Stimulated activated CD4-positive, alpha-beta T cell treated with anti-CD3 and anti-CD28 coated beads, TNF-alpha, amount 100 ng/mL, for 1 hour (primary cell): ENCODE measurements at places on chromosomes 3 and 15.

DNA sequence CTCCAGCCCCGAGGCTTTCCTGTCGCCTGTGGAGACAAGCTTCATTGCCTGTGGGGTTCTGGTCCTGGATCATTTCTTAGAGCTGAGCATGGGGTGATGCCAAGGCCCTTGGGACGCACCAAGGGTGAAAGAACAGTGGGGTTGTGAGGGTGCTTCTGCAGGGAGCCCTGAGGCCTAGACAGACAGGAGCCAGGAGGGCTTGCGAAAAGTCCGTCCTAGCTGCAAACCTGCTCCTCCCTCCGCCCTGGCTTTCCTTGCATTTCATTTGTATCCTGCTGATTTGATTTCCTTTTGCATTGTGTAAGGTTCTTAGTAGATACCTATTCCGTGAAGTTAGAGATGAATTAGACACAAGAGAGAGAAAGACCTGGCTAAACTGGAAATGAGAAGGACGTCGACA lies 286.9 kb upstream of the C2CD4B start:
- DNase-seq, result no peak

DNA sequence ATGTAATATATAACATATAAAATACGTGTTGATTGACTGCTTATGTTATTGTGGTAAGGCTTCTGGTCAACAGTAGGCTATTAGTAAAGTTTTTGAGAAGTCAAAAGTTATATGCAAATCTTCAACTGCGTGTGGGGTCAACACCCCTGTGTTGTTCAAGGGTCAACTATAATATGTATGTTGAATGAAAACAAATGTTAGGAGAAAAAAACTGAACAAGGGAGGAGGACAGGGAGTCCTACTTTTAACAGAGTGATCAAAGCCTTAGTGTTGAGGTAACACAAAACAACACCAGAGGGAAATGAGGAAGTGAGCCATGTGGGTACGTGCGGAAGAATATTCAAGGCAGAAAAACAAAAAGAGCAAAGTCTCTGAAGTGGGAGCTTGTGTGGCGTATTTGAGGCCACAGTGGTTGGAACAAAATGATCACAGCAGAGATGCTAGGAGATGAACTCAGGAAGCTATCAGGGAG lies 62.5 kb downstream of the SFMBT1 start:
- DNase-seq, result peak; percentile 17

- no peak for DNase-seq
Observed at GRCh38 chr15:60701261-60702019, 222.5 kb upstream of the ICE2 start.

DNA sequence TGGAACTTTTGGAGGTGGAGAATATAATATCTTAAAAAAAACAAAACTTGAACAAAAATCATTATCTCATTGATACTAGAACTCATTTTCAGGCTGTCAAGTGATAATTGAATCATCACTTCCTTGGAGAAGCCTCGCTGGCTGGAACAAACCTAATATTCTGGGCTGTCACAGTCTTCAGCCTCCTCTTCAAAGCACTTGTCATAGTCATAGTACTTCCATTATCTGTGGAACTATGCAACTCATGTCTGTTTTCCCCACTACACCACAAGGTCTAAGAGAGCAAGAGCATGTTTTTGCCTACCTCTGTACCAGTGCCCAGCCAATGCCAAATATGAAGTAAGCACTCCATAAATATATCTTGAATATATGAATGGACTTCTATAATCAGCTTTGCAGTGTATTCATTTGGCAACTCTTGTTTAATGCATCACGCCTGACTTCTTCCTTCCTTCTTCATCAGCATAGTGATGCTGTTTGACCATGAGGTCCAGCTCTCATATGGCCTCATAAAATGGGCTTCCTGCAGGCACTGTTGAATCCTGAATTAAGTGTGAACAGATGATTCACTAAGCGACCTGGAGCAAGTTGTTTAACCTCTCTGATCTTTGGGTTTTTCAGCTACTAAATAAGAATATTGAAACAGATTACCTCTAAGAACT lies 86.6 kb upstream of the SNRK start:
- DNase-seq, result no peak

DNA sequence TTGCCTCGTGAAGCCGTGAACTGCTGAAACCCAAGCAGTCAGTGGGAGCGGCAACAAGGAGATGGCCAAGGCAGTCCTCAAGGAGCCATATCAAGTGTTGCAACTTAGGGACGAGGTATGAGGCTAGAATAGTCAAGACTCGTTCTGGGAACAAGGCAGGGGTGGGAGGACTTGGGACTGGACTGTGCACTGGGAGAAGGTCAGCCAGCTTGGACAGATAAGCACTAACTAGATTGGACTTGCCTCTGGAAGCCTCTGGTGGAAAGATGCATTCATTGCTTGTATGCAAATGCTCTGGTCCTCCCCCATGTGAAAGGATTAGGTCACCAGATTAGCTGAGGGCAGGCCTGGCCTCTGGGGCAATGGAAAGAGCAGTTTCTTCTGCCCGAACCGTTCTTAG lies 123.3 kb upstream of the CTNNB1 start:
- no peak for DNase-seq

GRCh38 chr3:97817965-97818364 lies 3.8 kb upstream of the CRYBG3 start:
- DNase-seq, result no peak

- no peak for DNase-seq
Observed at GRCh38 chr3:118244761-118245160, 789.9 kb downstream of the IGSF11 start.

DNA sequence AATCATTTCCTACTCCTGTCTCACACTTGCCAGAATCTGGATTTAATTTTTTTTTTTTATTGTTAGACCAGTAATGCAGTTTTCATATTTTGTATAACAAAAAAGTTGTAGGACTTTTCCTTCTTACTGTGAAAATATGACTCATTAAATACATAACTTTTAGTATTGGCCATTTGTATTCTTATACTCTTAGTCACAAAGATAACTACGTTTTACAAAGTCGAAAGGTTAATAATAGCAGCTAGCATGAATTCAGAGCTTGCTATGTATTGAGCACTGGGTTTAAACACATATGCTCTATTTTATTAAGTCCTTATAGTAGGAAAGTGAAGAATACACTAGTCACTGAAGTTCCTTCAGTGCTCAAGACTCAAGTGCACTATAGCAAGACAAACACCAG lies 43.1 kb downstream of the LRRN1 start:
- DNase-seq, result no peak

GRCh38 chr3:15633766-15634598 lies 32.4 kb downstream of the BTD start:
- no peak for DNase-seq

DNA sequence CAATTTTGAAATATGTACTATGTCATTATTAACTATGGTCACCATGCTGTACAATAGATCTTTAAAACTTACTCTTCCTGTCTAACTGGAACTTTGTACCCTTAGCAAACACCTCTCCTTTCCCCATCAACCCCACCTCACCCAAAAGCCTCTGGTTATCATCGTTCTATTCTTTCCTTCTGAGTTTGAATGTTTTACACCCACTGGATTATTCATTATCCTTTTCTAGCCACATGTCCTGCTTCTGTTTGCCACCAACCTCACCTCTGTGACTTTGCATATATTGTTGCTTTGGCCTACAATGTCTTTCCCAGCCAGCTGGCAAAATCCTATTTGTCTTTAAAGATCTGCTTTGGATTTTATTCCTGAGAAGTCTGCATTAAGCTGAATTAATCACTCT lies 102.6 kb upstream of the TSPAN3 start:
- DNase-seq, result no peak

DNA sequence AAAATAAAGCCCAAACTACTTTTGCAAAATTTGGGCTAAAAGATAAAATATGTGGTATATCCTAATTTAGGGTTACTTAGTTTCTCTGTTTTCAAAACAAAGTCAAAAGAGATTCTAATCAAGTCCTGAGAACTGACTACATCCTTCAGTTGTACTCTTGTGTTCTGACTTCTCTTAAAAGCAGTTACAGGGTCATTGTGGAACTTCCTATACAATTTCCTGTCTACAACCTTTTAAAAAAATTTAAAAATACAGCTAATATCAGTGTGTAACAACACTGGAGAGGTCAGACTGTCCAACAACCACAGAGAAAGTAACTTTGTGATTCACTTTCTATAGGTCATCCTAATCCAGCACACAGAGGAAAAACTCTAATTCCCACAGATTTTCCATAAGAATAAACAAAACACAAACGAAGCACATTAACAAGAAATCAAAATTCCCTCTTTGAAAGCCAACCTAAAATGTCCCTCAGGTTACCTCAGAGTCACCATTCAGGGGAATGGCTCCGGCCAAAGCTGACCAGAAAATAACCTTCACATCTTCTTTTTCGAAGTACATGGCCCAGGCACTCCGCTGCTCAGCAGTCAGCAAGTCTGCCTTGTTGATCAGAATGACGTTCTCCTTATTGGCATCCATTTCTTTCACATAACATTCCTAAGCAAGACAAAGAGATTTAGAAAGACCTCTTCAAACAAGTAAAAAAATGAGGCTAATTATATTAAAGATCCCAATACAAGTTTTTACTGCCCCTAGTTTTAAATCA lies 13.3 kb downstream of the LSG1 start:
- no peak for DNase-seq

DNA sequence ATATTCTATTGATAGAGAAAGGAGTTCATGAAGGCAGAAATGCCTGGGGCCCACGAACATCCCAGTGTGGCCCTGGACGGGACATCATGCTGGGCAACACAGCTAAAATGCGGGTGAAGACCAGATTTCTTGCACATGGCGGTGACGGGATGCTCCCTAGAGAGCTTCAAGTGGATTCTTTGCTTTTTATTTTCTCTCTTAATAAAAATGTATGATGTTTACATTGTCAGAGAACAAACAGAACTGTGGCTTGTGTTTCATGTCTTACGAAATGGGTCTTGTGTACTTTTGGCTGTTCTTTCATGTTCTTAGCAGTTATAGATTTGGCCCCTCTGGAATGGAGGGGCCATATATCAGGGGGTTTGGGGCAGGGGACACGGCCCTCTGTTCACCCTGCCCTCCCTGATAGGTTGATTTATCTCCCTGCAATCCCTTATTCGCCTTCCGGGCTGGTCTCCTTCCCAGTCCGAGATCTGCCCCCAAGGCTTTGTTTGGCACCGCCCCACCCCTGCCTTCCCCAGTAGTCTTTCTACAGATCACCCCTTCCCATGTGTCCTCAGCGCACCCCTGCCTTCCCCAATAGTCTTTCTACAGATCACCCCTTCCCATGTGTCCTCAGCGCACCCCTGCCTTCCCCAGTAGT lies 68.7 kb upstream of the CGNL1 start:
- no peak for DNase-seq

DNA sequence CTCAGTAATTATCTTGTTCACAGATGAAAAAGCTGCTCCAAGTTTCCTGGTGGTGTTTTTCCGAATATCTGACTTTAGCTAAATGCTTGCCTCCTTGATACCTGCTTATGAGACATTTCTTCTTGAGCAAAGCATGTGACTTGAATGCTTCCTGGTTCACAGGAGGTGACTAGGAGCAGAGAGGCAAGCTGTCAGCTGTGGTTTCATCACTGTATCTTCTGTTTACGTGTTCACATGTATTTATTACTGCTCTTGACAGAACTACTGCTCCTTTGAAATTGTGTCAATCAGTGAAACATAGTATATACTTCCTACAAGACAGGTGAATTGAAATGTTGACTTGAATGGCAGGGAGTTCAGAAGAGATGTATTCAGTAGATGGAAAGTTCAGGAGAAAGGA lies 8.9 kb upstream of the SPPL2A start:
- no peak for DNase-seq

DNA sequence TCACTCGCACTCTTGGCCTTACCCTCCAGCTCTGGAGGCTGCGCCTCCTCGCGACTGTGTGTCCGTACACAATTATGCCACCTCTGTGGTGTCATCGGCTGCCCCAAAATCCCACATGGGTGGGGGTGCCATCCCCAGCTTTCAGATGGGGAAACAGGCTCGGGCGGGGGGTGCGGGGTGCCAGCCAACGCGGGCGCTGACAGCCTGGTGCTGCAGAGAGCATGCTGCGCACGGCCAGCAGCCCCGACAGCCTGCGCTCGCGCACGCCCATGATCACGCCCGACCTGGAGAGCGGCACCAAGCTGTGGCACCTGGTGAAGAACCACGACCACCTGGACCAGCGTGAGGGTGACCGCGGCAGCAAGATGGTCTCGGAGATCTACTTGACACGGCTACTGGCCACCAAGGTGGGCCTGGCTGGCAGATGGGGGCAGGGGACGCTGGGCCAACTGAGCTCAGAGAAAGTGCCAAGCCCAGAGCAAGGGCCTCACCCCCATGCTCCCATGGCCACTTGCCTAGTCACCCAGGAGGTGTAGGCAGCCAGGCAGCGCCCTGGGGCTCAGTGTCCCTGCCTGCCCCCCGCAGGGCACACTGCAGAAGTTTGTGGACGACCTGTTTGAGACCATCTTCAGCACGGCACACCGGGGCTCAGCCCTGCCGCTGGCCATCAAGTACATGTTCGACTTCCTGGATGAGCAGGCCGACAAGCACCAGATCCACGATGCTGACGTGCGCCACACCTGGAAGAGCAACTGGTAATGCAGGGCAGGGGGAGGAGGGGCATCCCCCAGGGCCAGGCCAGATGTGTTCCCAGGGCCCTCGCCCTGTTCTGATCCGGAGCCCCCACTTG lies 47.0 kb downstream of the PLXNA1 start:
- DNase-seq, result no peak

DNA sequence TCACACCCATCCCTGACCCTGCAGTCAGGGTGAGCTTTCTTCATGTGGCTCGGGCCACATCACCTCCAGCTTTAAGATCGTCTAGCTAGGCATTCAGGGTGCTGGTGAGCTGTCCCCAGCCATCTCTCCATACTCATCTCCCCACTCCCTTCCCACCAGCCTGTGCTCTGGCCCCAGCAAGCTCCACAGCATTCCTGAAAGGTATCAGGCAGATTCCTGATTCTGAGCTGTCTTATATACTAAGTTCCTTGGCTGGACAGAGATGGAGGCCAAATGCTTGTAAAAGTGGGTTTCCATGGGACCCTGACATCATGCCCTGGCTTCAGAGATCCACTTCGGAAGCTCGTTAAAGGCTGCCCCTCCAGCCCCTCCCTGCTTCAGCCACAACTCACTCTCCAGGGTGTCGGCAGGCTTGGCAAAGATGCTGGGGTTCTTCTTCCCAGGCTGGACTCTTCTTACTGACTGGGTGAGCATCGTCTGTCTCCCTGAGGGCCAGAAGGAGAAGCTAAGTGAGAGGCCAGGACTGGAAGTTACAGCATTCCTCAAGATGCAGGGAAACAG lies 3.9 kb downstream of the CILP start:
- no peak for DNase-seq

DNA sequence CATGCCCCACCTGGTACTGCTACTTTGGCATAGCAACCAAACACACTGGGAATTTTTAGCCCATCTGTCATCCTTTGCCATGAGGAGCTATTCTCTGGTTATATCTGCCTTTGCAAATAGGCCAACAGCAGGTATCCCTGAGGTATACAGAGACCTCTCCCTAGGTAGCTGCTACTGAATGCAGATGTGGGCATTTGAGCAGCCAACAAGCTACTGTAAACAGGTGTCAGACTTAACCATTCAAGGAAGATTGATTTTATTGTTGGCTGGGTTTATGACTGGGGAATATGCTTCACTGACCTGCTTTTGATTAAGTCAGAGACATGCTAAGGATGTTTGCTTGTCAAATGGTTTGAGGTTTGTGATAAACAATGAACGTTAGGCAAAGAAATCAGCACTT lies 183.2 kb downstream of the OXSM start:
- no peak for DNase-seq

- no peak for DNase-seq
Observed at GRCh38 chr15:99909592-99910295, 176.5 kb upstream of the LYSMD4 start.
